ENCODE measurements at places on chromosomes 16 and 17. TPM values are rescaled to one million over a fixed set of nuclear protein-coding genes. Genes with fewer than 3 reads are reported as not detected.
A peak's percentile ranks its signal among the peaks of the same experiment; 100 is the strongest.

- DNase-seq, result peak; percentile 84
Measured at GRCh38 chr17:43694081-43694870, 32.6 kb upstream of the MEOX1 start.

DNA sequence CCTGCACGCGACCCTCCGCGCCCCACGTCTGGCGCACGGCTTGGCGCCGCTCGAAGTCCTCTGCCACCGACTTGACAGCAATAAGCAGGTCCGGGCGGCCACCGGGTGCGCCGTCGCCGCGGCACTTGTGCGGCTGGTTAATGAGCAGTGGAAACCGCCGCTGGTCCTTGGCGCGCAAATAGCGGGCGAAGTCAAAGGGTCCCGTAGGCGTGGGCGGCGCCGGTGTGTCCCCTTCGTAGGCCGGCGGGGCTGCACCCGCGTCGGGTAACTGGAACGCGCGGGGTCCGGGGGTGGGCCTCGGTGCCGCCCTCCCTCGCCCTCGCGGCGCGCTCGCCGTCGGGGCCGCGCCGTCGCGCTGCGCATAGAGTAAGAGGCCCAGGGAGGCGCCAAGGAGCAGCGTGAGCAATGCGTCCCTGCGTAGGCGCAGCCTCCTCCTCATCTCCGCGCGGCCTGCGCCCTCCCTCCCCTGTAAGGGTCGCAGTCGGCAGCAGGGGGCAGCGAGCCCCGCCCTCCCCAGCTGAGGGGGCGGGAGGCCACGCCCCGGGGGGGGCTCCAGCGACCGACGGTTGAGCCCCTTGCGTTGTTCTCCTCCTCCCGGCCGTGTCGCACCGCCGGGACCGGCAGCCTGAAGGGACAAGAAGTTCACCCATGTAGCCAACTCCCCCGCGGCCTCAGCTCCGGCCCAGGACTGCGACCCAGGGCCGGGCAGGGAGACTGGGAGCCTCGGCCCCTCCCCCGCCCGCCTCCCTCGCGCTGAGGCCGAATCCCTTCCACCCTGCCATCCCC lies 558 bp downstream of the B3GNT9 start:
- DNase-seq, result peak; percentile 94

DNA sequence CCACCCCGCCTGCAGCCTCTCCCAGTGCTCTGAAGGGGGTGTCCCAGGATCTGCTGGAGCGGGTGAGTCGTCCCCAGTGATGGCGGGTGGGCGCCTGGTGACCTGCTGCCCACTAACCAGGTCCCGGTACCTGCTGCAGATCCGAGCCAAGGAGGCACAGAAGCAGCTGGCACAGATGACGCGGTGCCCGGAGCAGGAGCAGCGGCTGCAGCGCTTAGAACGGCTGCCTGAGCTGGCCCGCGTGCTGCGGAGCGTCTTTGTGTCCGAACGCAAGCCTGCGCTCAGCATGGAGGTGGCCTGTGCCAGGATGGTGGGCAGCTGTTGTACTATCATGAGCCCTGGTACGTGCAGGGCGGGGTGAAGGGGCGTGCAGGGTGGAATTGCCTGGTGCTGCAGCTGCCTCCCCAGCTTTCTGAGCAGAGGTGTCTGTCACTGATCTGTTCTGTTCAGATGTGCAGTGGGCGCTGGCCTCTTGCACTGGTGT lies 3.6 kb downstream of the CDT1 start:
- peak; percentile 69 for DNase-seq

GRCh38 chr17:42509841-42510240 lies 26.2 kb upstream of the NAGLU start:
- DNase-seq, result no peak

DNA sequence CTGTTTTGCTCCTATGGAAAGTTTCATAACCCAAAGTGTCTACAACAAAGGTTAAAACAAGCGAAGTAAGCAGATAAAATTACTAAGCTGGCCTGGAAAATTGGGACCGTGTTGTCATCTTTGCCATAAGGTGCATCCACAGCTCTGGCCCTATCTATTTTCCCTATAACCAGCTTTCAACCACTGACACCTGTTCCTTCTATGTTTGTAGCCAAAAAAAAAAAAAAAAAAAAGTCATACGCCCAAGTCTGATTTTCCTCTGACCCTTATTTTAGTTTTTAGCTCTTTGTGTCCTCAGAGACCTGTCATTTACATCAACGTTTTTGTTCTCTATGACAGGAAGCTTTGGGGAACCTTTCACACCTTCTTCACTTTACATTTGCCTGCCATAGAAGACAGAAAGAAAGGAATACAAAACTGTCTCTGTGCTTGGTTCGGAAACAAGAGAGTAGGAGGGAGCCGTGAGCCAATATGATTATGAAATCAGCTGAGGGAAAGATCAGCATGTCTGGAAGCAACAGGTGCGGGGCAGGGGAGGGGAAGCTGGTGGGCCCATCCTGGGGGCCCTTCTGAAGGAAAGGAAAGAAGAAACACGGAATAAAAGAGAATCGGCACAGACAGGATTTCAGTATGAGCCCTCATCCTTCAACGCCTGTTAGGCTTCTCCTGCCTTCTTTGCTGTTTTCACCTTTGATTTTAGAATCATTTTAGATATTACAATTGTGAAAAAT lies 8.5 kb downstream of the HS3ST3A1 start:
- no peak for DNase-seq

KRT25 gene
- polyA plus RNA-seq, result not detected

GRCh38 chr16:30740364-30741251 lies 7.6 kb upstream of the PHKG2 start:
- DNase-seq, result peak; percentile 40

GRCh38 chr16:57310801-57311200 lies 26.3 kb upstream of the PLLP start:
- DNase-seq, result no peak

GRCh38 chr16:19417640-19418039 lies at the start of gene TMC5:
Gene TMC5 (plus strand): TSS chr16:19417883. CDS start chr16:19440039, 22,156 bp downstream.
- DNase-seq, result no peak

IRF8 gene
- 7.3 TPM for polyA plus RNA-seq

DNA sequence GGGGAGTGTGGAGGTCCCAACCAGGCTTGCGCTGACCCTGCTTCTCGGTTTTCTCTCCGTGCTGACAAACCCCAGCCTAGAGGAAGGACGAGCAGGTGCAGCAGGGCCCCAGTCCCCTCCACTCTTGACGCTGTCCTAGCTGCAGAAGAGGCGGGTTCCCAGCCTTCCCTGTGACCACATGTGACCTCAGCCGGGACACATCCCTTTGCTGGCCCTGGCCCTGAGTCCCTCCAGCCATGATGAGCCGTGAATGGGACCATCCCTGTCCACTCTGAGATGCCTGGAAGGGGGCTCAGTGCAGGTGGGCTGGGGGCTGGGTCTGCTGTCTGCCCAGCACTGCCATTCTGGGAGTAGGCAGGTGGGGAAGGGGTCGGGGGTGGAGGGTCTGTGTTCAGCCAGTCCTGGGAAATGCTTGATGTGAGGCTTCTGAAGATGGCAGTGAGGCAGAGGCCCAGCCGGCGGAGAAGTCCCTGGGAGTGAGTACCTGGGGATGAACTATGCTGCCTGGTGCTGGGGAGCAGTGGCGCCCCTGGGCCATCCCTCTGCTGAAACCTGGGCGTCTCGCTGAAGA lies 1.9 kb upstream of the TUBB3 start:
- no peak for DNase-seq

GRCh38 chr17:3955673-3955988 lies 8.6 kb downstream of the ATP2A3 start:
- DNase-seq, result no peak

DNA sequence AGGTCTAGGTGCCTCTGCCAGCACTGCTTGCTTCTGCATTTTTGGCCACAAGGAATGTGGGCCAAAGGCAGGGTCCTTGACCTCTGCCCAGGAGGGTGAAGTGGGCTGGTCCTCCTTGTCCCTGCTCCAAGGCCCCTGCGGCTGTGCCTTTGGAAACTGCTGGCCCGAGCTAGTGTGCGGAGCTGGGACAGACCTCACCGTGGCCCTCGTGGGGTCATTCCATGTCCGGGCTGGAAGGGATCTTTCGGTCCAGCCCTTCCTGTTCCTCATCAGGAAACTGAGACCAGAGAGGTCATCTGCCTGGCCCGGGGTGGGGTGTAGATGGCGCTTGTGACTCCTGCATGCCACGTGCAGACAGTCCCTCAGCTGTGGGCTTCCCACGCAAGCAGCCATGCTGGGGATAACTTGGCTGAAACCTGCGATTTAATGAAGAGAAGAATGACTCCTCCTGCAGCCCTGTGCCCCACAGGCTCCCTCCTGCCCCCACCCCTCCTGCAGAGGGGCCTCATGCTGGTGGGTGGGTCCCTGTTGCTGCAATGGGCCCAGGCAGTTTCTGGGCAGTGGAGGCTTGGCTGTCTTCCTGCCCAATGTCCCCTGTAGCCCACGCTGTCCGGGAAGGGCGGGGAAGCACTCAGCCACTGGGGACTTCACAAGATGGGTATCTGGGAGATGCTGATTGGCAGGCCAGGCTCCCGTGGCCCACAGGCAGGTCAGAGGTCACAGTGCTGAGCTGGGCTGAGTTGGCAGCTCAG lies 245.2 kb downstream of the SEC14L1 start:
- no peak for DNase-seq

- DNase-seq, result no peak
Measured at GRCh38 chr17:73814075-73814474, 169.8 kb upstream of the SDK2 start.

EPN2 gene
- polyA plus RNA-seq, result 33.8 TPM

CRK gene
- 33.0 TPM for polyA plus RNA-seq

GRCh38 chr16:58492066-58492465 lies 7.9 kb upstream of the NDRG4 start:
- DNase-seq, result no peak

SHISA9 gene
- 0.09 TPM for polyA plus RNA-seq

ASPHD1 gene
- 0.26 TPM for polyA plus RNA-seq

GRCh38 chr17:74768069-74768762 lies 7.9 kb downstream of the NAT9 start:
- DNase-seq, result no peak

DNA sequence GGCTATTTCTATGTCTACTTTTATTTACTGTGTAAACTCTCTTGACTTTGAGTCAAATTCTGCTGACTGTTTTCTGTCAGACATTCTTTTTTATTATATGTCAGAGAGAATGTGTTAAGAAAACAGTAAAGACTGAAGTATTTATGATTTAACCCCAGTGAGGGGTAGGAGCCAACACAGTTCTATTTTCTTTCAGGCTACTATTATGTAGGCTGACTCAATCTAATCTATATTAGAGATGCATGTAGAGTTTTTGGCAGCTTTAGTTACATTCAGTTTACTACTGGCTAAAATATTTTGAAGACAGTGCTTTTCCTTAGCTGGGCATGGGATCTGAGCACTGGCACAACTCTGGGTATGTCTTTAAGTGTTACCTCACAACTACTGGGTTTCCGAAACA lies 1108.0 kb downstream of the CDH11 start:
- DNase-seq, result no peak

- DNase-seq, result peak; percentile 19
Measured at GRCh38 chr17:20120836-20121235, 111.7 kb downstream of the SPECC1 start.

CRHR1 gene
- polyA plus RNA-seq, result not detected

DNA sequence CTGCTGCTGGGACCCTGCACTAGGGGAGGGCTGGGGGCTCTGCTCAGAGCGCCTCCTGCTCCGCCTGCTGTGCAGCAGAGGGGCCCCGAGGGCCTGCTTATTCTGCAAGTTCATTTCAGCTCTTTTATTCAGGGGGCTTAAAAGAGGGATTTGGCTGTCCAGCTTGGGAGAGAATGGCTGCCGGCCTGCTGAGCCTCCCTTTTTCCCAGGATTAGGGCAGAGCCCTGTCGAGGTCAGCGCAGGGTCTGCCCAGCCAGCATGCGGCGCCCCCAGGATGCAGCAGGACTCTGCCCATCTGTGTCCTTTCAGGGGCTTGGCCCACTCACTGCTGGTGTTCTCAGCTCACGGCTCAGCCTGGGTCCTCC lies 1.1 kb downstream of the SMIM5 start:
- DNase-seq, result no peak

- no peak for DNase-seq
Measured at GRCh38 chr16:82750068-82750467, 123.3 kb downstream of the CDH13 start.

DNA sequence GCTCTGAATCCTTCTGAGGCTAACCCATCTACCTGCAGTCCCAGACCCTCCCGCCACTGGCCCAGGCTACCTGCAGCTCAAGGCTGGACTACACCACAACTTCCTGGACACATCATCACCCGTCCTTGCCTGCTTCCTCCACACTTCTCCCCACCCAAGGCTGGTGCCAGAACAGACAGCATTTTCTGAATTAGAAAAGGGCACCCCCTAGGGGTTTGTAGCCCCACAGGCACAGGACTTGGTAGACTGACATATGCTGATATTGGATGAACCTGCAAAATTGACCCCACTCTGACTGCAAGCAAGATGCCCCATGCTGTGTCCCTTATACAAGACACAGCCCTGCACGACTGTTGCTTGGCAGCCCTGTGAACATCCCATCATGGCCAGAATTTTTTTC lies 271.5 kb upstream of the C16orf82 start:
- no peak for DNase-seq

STH gene
- not detected for polyA plus RNA-seq

DNA sequence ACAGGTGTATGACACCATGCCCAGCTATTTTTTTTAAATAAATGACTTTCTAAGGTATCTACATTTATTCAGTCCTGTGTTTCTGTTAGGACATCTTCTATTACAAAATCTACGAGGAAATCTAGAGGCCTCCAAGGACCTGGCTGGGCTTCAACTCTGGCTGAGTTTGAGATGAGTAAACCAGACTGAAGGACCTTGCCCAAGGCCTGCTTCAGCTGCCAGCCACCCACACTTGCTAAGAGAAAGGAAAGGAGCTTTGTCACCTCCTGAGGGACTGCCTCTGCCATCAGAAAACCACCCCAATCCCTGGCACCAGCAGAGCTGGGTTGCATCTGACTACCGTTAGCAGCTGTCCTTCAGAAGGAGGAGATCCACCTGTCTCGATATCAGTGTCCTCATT lies 1.3 kb upstream of the MYO1D start:
- peak; percentile 8 for DNase-seq

LYRM1 gene
- polyA plus RNA-seq, result 19.6 TPM

GRCh38 chr16:85176541-85177447 lies 64.5 kb upstream of the CIBAR2 start:
- DNase-seq, result peak; percentile 86

DNA sequence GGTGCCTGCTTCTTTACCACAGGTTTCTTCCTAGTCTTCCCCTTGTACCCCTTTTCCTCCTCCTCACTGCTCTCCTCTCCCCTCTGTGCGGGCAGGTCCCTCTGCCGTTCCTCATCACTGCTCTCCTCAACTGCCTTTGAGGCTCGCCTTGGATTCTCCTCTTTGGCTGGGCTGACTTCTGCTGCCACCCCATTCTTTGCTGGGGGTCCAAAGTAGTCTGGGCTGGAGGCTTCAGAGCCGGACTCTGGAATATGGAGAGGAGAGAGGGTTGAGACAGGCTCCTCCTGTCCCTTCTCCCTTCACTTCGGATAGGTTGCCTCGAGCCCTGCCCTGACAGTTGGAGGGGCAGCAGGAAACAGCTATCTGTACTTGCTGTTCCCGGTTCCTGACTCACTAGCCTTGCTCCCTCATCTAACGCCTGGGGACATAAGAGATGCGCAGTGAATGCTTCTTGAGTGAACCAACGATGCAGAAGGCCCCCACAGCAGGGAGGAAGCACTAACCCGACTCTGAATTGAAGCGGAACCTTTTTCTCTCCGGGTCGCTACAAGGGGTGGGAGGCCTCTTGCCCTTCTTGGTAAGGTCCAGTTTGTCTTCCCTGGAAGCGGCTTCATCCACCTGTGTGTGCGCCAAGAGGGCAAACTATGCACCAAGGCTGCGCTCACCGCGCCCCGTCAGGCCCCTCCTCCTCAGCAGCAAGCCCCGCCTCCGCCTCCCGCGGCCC lies 655 bp downstream of the HIRIP3 start:
- peak; percentile 43 for DNase-seq
